ENCODE measurements at places on chromosomes 4 and X.

DNA sequence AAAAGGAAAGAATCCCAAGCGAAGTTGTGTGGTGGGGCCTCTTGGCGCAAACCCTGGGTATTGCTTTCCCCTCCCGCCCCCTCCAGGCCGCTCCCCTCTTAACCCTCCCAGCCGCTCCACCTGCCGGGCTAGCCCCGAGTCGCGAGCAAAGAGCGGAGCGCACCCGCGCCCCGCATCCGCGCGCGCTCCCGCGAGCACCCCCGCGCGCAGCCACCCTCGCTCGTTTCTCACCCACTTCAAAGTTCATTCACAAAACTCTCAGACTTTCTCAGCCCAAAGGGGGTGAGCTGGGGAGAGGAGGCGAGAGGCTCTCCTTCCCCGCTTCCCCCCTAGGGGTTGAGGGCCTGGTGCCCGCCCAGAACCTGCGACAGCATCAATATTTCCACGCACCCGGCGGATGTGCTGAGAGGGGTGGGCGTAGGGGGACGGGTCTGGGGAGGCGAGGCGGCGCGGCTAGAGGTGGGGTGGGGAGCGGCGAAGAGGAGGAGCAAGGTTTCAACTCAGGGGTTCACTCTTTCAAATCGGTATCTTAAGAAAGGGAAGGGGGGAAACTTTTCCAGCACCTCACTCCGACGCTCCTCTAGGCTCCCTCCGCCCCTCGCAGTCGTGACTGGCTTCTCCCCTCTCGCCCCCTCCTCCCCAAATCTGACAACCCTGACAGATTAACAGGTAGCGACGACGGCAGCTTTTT, 1.8 kb downstream of the MAML3 start:
- DNase-seq = peak; percentile 60

DNA sequence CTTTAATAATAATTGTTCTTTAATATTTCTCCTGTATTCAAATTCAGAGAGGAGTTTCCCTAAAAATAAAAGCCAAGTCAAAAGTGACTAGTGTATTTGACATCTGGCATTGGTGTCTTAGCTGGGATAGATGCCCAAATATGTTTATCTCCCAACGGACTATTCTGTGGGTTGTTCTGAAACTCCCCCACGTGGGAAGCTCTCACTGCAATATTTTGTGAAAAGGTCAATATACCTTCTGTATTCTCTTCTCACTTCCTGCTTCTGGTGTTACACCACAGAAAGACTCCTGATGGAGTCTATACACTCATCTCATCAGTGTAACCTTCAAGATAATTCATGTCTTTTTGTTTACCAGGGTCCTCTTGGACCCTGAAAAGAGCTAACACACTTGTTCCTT, 2052.8 kb upstream of the TENM3 start:
- no peak for DNase-seq

DNA sequence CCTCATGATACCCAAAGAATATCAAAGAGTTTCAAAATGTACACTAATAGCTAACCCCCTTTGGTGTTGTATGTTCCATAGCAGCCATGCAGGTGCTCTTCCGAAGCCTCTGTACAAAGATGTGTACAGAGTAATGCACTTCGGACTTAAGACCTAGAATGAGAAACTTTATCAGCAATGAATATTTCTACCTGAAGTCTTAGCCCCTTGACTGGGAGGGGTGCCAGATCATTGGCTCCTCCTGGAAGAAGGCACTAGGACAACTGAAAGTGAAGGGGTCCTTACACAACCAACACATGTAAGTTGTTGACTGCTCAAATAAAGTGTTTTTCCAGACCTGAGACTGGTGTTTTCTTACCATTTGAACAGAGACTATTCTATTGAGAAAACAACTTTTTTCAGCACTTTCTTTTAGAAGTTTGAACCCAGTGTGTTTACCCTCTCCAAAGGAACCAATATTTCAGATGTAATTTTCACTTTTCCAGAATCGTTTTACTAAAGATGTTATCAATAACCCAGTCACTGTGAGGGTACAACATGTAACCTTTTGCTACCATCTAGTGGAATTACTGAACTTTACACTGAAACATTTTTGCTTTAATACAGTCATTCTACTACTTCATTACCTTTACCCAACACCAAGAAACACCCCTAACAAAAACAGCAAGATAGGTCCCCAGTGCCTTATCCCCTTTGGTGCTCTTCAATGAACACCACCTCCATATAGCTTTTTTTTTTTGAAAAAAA, 33.3 kb upstream of the PRDX4 start:
- no peak for DNase-seq

DNA sequence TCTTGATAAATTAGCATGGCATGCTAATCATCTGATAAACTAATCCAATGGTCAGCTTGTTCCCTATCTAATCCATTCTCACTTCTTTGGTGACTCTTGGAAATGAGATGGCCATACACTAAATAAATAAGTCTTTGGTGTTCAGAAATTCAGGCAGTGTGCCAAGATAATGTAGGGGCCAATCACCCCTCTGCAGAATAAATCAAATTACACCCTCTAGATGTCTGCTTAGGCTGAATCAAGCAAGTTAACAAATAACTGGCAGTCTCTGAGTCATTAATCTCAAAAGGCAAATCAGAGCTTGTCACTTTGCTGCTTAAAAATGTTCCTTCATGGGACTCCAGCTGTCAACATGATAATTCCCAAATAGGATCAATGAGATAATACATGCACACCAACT, 97.4 kb downstream of the NLGN4X start:
- no peak for DNase-seq

DNA sequence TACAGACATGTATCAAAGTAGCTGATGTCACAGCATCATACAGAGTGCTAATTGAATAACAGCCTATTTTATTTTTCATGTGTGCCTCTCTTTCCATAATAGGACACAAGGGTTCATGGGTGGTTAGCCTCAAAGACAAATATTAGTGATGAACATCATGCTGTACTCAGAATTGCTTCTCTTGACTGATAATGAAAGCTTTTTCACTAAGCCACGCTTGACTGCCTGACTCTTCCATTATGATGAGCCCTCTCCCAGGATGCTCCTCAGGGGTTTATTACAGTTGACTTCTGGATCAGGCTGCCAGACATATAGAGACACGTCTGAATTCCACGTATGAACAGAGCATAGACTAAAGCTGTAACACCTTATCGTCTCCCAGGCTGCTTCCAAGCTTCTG, 2757.5 kb downstream of the PCDH7 start:
- no peak for DNase-seq

DNA sequence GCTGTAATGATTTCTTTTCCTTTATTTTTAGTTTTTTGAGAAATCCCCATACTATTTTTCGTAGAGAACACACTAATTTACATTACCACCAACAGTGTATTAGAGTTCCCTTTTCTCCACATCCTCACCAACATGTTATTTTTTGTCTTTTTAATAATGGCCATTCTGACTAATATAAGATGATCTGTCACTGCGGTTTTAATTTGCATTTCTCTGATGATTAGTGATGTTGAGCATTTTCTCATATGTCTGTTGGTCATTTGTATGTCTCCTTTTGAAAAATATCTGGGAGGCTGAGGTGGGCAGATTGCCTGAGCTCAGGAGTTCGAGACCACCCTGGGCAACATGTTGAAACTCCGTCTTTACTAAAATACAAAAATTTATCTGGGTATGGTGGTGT, 30.2 kb downstream of the SPINK2 start:
- no peak for DNase-seq

- no peak for DNase-seq
Observed at GRCh38 chr4:139167774-139168444, 9.1 kb downstream of the ELF2 start.

- DNase-seq = no peak
Observed at GRCh38 chrX:19673375-19674040, 158.2 kb upstream of the MAP3K15 start.

DNA sequence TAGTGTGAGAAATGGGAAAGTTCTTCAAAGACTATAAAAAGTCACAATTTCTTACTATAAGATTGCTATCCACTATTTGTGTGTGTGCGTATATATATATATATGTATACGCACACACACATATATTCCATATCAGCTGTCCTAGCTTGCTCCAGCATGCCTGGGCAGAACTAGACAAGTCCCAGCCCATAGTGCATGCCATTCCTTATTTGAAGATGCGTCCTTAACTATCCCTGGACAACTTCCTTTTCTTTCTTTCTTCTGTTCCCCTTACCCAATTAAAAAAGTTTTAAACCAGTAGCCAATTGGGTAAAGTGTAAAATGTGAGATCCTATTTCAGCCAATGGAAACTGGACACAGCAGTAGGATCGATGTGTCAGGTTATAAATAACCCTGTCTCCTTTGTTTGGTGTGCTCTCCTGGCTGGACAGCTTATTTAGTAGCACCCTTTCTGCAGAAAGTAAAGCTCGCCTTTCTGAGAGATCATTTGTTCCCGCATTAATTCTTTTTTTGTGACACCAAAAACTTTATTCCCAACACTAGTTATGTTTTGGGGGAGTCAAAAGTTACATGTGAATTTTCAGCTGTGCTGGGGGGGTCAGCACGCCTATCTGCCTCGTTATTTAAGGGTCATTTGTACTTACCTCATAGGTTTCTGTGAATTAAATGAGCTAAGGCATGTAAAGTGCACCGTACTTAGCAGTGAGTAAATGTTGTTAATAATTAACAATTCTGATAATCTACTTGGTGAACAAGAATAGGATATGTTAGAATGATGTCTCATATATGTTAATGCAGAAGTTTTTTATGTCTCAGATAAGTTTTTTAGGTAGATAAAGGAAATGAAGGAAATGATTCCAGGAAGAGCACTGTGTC, 40.9 kb downstream of the KDM6A start:
- DNase-seq = no peak

- no peak for DNase-seq
Observed at GRCh38 chr4:113837397-113837796, 75.9 kb upstream of the CAMK2D start.

- DNase-seq = no peak
Observed at GRCh38 chrX:109389917-109390316, 92.0 kb downstream of the GUCY2F start.

- DNase-seq = no peak
Observed at GRCh38 chr4:175330652-175331051, 412.5 kb downstream of the ADAM29 start.

DNA sequence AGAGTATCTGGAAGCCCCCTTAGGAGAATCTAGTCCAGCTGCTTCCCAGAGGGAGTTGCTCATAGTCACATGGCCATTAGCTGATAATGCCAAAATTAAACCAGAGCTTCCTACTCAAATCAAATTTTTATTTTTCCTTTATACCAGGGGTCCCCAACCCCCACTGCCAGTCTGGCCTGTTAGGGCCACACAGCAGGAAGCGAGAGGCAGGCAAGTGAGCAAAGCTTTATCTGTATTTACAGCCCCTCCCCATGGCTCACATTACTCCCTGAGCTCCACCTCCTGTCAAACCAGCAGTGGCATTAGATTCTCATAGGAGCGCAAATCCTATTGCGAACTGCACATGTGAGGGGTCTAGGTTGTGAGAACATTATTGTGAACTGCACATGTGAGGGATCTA, 19.2 kb upstream of the TNIP3 start:
- no peak for DNase-seq

DNA sequence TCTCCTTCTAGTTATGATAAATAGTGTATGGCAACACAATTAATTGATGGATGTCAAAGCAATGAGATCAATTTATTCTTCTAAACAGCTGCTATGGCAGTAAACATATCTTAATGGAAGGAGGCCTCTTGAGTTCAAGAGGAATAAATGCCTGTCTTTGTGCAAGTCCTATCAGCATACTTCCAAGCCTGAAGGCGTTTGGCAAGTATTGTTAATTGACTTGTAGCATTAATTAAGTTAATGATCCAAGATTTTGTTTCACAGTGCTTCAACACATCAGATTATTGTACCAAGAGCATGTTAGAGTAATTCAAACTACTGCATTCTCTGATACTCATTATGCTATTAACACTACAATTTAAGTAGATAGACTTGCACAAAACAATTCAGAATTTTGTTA, 144.8 kb downstream of the FAT4 start:
- no peak for DNase-seq

- DNase-seq = no peak
Observed at GRCh38 chr4:145099653-145100052, 1.5 kb downstream of the ABCE1 start.

GRCh38 chrX:138191998-138192397, 519.5 kb downstream of the FGF13 start:
- no peak for DNase-seq

- no peak for DNase-seq
Observed at GRCh38 chrX:26562156-26562555, 346.2 kb downstream of the MAGEB5 start.

GRCh38 chr4:82624819-82625218, 63.0 kb upstream of the TMEM150C start:
- no peak for DNase-seq

DNA sequence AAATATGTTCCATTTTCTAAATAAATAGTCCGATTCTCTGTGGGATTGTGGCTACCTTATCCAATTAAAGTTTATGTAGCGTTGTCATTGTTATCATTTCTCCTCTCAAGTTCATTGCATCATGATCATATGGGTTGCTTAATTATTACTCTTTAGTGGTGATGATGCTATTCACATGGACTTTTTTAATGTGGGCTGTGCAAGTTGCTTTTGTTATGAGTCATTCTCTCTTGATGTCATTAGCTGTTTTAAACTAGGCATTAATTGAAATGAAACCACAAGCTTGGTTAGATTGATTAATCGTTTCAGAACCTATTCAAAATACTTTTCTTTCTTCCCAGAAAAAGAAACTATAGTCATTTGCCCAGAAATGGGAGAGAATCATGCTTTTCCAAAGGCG, 38.2 kb downstream of the NHS start:
- no peak for DNase-seq

DNA sequence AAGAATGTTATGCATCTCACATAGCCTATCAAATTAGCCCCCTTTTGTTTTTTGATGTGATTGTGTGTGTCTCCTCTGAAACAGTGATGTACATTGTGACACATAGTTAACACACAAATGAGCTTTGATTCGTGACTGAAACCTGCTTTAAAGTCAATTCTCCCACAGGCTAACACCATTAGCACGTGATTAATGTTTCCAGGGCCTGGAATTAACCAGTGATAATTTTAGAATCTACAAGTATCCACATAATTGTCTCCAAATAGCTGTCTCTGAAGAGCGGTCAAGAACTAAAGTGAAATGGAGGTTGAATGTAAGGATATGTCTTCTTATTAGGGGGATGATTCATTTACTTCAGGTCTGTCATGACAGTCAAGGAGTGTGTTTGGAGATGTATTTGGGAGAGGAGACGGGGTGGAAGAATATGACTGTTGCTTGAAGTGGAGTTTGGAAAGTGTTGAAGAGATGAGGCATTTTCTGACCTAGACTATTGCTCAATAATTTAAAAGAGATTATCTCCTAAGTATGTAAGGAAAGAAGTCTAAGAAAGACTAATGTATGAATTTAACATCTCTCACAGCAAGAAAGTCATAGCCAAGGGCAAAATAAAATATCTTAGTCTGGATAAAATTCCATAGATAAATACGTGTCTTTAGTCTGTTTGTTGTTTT, 13.7 kb upstream of the RASGEF1B start:
- DNase-seq = no peak

GRCh38 chrX:97400492-97400891, 516.8 kb downstream of the RPA4 start:
- DNase-seq = no peak

All from T-helper 22 cell (primary cell).